ENCODE measurements at places on chromosomes 12 and 14.

DNA sequence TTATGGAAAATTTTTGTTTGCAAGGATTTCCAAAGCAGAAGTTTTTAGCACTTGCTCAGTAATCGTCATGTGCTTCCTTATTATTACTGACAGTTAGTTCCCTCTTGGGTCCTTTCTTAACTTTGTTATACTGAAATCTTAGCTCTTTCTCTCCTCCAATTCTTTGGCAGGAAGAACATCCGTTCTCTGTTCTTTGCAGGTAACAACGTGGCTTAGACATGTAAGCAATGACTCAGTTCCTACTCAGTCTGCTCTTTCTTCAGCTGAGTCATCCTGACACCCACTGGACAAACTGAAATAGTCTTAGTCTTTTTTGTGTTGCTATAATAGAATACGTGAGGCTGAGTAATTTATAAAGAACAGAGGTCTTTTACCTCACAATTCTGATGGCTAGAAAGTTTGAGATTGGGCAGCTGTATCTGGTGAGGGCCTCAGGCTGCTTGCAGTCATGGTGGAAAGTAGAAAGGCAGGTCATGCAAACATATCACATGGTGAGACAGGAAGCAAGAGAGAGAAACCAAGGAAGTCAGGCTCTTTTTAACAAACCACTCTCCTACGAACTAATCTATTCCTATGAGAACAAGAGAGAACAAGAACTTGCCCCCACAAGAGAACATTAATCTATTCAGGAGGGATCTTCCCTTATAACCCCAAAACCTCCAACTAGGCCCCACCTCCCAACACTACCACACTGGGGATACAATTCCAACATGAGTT is 49.2 kb downstream of the TESPA1 start:
- DNase-seq = no peak

DNA sequence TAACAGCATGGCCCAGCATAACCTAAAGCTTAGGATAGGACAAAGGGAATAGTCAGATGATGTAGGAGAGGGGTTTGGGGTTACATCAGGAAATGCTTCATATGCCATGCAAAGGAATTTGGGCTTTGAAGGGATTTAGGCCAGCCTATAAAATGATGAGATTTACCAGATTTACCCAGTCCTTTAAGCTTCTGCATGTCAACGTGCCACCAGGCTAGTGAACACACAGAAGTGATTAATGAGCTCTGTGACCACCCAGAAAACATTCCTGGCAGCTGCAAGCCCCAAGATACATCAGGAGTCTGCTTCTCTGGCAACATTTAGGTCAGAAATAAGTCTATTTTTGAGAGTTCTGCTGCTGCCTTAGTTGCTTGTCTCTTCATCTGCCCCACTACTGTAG is 118.3 kb downstream of the LRIG3 start:
- DNase-seq = no peak

GRCh38 chr12:120822832-120823503 is 81.2 kb downstream of the SPPL3 start:
- DNase-seq = no peak

DNA sequence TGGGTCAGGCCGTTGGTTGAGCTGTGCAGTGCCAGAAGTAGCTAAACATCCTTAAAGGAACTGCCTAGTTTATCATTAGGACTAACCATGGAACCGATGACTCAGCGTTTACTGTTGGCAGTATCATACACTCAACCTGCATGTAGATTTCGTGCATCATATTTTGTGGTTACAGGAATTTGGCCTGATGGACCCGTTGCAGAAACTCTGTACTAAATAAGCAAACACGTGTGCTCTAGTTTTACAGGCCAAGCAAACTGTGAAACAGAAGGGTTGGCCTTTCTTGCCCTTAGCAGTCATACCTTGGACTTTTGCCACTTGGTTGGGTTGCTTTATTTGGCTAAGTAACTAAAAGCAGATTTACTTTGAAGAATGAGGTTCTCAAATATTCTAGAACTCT is 35.6 kb downstream of the DGLUCY start:
- DNase-seq = no peak

- no peak for DNase-seq
These were observed 146.8 kb downstream of the DUSP6 start for GRCh38 chr12:89205517-89205916.

GRCh38 chr12:57952766-57953165 is 11.4 kb downstream of the ATP23 start:
- no peak for DNase-seq

DNA sequence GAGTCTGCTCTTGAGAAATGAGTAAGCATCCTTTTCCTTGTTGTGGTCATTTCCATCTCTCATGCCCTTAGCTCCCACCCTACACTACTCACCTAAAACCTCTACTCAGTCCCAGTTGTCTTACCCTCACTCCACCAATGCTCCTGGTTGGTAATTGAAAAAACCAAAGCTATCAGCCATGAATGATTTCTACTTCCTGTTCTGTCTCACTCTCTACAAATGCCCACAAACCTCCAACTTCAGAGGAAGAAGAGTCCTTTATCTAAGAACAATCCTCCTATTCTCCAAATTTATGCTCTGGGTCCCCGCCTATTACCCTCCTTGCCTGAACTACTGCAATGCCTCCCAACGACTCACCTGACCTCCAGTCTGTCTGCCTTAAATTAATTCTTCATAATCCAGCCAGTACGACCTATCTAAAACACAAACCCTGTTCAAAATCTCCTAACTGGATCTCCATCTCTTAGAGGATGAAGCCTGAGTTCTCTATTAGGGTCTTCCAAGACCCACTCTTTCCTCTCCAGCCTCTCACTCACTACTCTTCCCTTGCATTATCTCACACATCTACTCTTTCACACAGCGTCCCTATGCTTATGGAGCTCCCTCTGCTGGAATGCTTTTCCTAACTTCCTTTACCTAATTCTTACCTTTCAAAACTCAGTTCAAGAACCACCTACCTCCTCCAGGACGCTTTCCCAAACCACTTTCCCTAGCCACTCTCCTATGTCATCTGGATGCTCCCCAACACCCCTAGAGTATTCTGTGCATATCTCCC is 2.2 kb downstream of the DHRS1 start:
- no peak for DNase-seq

DNA sequence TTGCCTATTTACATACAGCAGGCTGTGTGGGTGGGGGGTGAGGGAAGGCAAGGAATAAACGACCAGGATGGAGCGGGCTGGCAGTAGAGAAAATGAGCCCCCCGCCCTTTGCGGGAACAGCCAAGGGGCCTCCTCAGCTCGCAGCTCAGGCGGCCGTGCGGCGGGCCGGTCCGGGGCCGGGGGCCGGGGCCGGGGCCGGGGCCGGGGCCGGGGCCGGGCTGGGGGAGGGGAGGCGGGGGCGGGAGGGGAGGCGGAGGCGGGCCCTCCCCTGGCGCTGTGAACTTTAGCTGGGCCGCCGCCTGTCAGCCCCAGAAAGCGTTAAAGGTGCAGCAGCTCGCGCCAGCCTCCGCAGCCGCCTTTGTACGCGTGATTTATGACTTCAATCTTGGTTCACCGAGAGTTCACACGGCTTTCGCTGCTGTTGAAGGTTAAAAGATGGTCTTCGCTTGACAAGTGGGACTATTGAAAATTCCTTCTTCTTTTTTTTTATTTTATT is 28.8 kb downstream of the HOXC4 start:
- no peak for DNase-seq
